ENCODE measurements at places on chromosomes 4 and X. TPM values are rescaled to one million over a fixed set of nuclear protein-coding genes. Genes with fewer than 3 reads are reported as not detected.

GRCh38 chr4:135777361-135777760, 1575.8 kb upstream of the PABPC4L start:
- DNase-seq = no peak
- H3K27me3 ChIP-seq = no peaks in the 10 kb centered on the region

GRCh38 chrX:3549411-3549911, 164.0 kb downstream of the PRKX start:
- H3K27me3 ChIP-seq = no peaks in the 10 kb centered on the region
- H3K36me3 ChIP-seq = no peaks in the 10 kb centered on the region
- no peak for DNase-seq
- no peaks in the 10 kb centered on the region for H3K4me1 ChIP-seq
- H3K4me3 ChIP-seq = peak overlapping the region; percentile 50

Gene REELD1
- not detected for total RNA-seq

Gene KLB
- not detected for total RNA-seq

Gene ACE2
- not detected for total RNA-seq

Gene PFKFB1
- total RNA-seq = not detected

DNA sequence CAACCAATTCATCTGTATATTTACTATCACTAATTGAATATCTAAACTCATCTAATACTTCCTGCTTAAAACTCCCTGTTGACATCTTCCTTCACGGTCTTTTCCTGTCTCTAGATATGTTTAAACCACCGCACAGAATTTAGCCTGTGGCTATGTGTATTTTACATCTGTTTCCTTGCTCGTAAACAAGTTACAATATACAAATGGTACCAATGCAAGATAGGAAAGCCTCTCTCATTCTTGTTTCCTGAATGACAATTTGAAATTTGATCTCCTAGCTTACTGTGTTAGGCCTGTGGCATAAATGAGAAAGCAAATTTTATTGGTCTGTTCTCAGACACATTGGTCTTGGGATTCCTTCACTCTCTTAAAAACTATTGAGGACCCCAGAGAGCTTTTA, 89.7 kb upstream of the PCDH7 start:
- H3K4me1 ChIP-seq = no peaks in the 10 kb centered on the region
- no peaks in the 10 kb centered on the region for H3K27me3 ChIP-seq
- no peak overlapping the region for H3K4me3 ChIP-seq

GRCh38 chr4:71932941-71933340, 98.9 kb upstream of the NPFFR2 start:
- no peaks in the 10 kb centered on the region for H3K27me3 ChIP-seq
- H3K4me3 ChIP-seq = no peak overlapping the region
- DNase-seq = no peak
- no peaks in the 10 kb centered on the region for H3K4me1 ChIP-seq

Gene WDR17
- 5.3 TPM for total RNA-seq

Gene PPP2R2C
- total RNA-seq = 0.14 TPM

Gene HSFX4
- total RNA-seq = not detected

Gene SLC7A11
- 2.6 TPM for total RNA-seq

GRCh38 chr4:1379351-1379781, 26.9 kb downstream of the NKX1-1 start:
- no peaks in the 10 kb centered on the region for H3K4me1 ChIP-seq
- H3K36me3 ChIP-seq = peaks cover 8% of the 10 kb centered on the region
- H3K4me3 ChIP-seq = no peak overlapping the region
- no peaks in the 10 kb centered on the region for H3K27me3 ChIP-seq
- DNase-seq = no peak

DNA sequence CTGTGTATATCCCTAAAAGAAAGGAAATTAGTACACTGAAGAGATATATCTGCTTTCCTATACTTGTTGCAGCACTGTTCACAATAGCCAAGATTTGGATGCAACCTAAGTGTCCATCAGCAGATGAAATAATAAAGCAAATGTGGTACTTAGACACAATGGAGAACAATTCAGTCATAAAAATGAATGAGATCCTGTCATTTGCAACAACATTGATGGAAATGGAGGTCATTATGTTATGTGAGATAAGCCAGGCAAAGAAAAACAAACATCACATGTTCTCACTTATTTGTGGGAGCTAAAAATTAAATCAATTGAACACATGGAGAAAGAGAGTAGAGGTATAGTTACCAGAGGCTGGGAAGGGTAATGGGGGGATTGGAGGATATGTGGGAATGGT, 611.9 kb downstream of the STPG2 start:
- no peaks in the 10 kb centered on the region for H3K4me1 ChIP-seq
- H3K27me3 ChIP-seq = no peaks in the 10 kb centered on the region
- DNase-seq = no peak
- no peaks in the 10 kb centered on the region for H3K36me3 ChIP-seq
- H3K27ac ChIP-seq = no peak overlapping the region

DNA sequence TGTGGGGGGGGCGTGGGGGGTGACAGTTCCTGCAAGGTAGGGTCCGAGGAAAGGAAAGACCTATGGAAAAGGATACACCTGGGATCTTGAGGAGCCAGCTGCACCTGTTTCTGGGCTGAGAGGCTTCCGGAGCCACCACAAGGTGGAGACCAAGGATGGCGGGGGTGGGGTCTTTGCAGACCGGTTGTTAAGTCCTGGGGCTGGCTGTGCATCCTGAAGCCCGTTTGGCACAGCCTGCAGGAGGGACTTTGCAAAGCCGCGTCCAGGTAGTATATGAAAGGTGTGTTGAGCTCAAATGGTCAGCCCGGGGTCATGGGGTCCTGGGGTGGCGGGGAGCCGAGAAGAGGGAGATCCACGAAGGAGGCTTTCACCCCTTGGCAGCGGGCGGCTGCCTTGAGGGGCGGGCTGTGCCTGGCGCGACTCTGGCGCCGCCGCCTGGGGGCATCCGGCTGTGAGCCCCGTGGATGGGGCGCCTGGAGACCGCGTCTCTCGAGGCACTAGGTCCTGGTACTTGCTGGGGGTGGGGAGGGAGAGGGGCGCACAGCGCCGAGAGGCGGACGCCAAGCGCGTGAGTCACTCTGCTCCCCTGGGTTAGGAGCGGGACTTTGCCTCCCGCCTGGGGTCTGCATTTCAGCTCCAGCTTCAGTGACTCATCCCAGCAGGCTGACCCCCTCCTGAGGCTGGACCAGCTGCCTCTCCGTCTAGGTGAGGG, 58.2 kb upstream of the DYNLT3 start:
- H3K4me3 ChIP-seq = peak overlapping the region; percentile 51
- no peak for DNase-seq
- no peaks in the 10 kb centered on the region for H3K4me1 ChIP-seq

DNA sequence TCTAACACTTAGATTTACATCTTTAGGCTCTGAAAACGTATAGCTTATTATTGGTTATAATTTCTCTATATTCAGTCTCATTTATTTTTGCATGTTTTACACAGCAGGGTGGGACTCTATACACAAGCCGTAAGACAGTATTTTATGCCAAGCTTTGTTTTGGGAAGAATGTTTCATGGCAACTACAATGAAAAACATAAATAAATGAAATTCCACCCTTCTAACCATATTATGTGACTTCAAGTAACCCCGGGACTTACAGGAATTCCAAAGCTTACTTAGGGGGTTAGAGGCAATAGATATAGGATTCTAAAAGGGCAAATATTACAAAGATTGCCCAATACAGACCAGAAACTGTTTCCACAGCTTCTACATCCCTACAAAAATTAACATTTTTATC, 370.9 kb downstream of the PRR32 start:
- H3K4me1 ChIP-seq = no peaks in the 10 kb centered on the region
- no peak overlapping the region for H3K27ac ChIP-seq
- H3K36me3 ChIP-seq = no peaks in the 10 kb centered on the region
- no peak for DNase-seq
- H3K27me3 ChIP-seq = no peaks in the 10 kb centered on the region

DNA sequence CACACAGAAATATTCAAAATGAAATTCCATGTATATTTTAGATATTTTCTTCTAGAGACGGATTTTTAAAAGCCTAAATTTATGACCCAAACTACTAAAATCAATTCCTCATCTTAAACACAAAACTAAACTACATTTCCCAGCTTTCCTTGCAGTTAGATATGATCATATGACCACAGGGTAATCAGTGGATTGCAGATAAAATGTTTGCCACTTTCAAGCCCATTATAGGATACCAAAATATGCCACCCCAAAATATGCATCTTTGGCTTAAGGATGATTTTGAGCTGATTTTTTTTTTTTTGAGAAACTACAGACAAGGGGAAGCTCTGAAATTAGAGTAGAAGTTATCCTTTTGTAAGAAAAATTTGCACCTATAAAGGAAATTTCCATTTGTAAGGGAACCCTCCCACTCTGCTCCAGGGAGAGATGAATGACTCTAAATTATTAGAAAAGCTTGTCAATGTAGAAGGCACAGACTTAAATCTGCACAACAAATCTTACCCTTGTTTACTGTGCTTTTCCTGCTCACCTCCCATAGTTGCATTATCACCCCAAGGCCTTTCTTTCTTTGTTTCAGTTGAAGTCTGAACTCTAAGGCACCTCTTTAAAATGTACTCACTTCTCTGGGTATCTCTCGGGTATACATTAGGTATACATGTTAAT, 503.0 kb downstream of the PDHA2 start:
- no peaks in the 10 kb centered on the region for H3K4me1 ChIP-seq
- H3K27me3 ChIP-seq = no peaks in the 10 kb centered on the region
- H3K4me3 ChIP-seq = no peak overlapping the region
- no peak overlapping the region for H3K27ac ChIP-seq

- no peak overlapping the region for H3K4me3 ChIP-seq
- peaks cover 12% of the 10 kb centered on the region for H3K4me1 ChIP-seq
Measured at GRCh38 chrX:53050841-53051240, 2.3 kb downstream of the GPR173 start.

DNA sequence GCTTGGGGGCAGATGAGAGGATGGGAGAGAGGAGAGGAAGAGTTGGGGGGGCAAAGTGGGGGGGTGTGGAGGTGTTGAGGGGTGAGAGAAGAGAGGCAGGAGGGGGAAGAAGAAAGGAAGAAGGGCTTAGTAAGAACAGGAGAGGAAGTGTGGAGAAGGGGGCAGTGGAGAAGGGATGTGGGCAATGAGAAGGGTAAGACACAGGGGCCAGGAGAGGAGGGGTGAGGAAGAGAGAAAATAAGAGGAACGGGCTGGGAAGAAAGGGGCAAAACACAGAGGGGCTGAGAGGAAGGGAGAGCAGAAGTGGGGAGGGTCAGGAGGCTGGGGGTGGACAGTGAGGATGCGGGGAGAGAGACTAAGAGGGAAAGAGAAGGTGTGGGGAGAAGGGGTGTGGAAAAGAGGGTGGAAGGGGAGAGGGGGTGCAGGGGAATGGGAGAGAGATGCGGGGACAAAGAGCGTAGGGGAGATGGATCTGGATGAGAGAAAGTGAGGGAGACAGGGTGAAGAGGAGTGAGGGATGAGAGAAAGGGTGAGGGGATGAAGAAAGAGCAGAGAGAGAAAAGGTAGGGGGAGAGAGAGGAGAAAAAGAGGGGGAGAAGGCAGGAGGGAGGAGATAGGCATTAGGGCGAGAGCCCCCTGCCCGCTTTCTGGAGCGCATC, 12.9 kb downstream of the SH3KBP1 start:
- no peaks in the 10 kb centered on the region for H3K27me3 ChIP-seq
- no peaks in the 10 kb centered on the region for H3K4me1 ChIP-seq
- no peaks in the 10 kb centered on the region for H3K36me3 ChIP-seq
- no peak for DNase-seq
- H3K4me3 ChIP-seq = no peak overlapping the region

GRCh38 chrX:130267956-130268448, 697 bp downstream of the ZNF280C start:
- DNase-seq = no peak
- no peaks in the 10 kb centered on the region for H3K4me1 ChIP-seq
- peak overlapping the region; percentile 86 for H3K4me3 ChIP-seq
- H3K27ac ChIP-seq = peak overlapping the region; percentile 88

DNA sequence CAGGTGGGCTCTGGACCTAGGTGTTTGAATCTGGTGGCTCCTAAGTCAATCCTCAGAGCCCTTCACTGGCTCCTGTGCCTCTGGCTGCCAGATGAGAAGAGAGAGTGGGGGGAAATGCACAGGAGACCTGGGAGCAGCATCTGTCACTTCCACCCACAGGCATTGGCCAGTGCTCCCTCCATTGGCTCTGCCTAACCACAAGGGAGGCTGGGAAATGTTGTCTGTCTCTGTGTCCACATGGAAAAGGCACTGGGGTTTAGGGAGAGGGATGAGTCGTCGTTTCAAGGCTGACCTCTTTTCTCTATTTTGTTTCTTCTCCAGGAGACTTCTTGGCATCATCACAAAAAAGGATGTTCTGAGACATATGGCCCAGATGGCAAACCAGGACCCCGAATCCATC, 76.4 kb downstream of the CLCN4 start:
- no peaks in the 10 kb centered on the region for H3K36me3 ChIP-seq
- H3K4me1 ChIP-seq = no peaks in the 10 kb centered on the region
- no peaks in the 10 kb centered on the region for H3K27me3 ChIP-seq
- no peak overlapping the region for H3K4me3 ChIP-seq

GRCh38 chr4:186445040-186445439, 110.3 kb downstream of the MTNR1A start:
- no peak for DNase-seq
- no peak overlapping the region for H3K27ac ChIP-seq
- H3K27me3 ChIP-seq = no peaks in the 10 kb centered on the region
- no peaks in the 10 kb centered on the region for H3K4me1 ChIP-seq

GRCh38 chr4:40918330-40918729, 168.6 kb downstream of the NSUN7 start:
- peaks cover 7% of the 10 kb centered on the region for H3K36me3 ChIP-seq
- H3K4me3 ChIP-seq = no peak overlapping the region
- H3K27me3 ChIP-seq = no peaks in the 10 kb centered on the region
- no peak for DNase-seq

- no peak for DNase-seq
- no peaks in the 10 kb centered on the region for H3K36me3 ChIP-seq
- H3K27ac ChIP-seq = no peak overlapping the region
- H3K4me1 ChIP-seq = no peaks in the 10 kb centered on the region
- H3K4me3 ChIP-seq = no peak overlapping the region
Measured at GRCh38 chr4:186770481-186771175, 47.0 kb upstream of the FAT1 start.

Gene CYLC1
- not detected for total RNA-seq

Gene SEC24B
- 27.2 TPM for total RNA-seq

DNA sequence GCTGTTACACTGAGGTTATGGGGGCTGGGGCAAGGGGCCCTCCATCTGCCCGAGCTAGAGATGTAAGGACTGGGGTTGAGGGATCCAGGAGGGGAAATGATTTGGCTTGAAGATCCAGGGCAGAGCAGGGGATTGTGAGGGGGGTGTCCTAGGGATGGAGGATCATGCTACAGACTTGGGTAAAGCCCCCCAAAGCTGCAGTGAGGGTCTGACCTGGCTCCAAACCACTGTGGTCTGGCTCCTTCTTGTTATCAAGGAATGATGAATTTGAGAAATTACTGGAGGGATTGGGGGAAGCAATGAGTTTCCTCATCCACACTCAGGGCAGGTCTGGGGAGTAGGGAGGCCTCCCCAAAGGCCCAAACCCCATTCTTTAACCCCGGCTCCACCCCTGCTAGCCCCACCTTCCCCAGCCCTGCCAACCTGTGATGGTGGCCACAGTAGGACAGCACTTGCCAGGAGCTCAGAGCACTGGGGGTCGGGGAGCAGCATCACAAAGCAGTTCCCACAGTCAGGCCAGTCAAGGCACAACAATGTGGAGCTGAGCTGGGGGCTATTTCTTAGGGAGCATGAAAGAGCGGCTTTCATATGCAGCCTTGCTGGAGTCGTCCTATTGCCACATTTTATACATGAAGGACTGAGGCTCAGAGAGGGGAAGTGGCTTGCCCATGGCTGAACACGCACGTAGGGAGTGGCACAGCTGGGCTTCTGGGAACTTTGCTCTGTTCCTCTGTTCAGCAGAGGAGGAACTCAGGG, 165.5 kb downstream of the EFNB1 start:
- H3K4me1 ChIP-seq = peaks cover 26% of the 10 kb centered on the region
- H3K27me3 ChIP-seq = no peaks in the 10 kb centered on the region
- H3K4me3 ChIP-seq = no peak overlapping the region
- H3K36me3 ChIP-seq = no peaks in the 10 kb centered on the region
- DNase-seq = no peak

Gene LGI2
- 3.7 TPM for total RNA-seq

GRCh38 chr4:61068745-61069144, 131.4 kb upstream of the ADGRL3 start:
- no peak overlapping the region for H3K4me3 ChIP-seq
- H3K27ac ChIP-seq = no peak overlapping the region
- no peaks in the 10 kb centered on the region for H3K27me3 ChIP-seq
- no peaks in the 10 kb centered on the region for H3K4me1 ChIP-seq
